ENCODE measurements at places on chromosomes 7 and 10. TPM values are rescaled to one million over a fixed set of nuclear protein-coding genes. Genes with fewer than 3 reads are reported as not detected.

Gene AMZ1
- not detected for total RNA-seq

Gene PCBD1
- total RNA-seq: 31.7 TPM

Gene ADRB1
- not detected for total RNA-seq

Gene PKD2L1
- not detected for total RNA-seq

Gene ARF5
- total RNA-seq: 155 TPM

Gene MSS51
- 0.57 TPM for total RNA-seq

Gene GLRX3
- 282 TPM for total RNA-seq

Gene ARHGAP22
- total RNA-seq: 6.2 TPM

Gene SCART1
- total RNA-seq: 0.40 TPM

Gene MSMB
- total RNA-seq: not detected

Gene FGL2
- not detected for total RNA-seq

Gene NRCAM
- total RNA-seq: 0.11 TPM

Gene CACNB2
- total RNA-seq: not detected

Gene MYO1G
- total RNA-seq: 0.34 TPM

Gene CCZ1B
- 100 TPM for total RNA-seq

Gene FAM241B
- total RNA-seq: 2.8 TPM

Gene TEX36
- total RNA-seq: not detected

Gene TWIST1
- total RNA-seq: 35.5 TPM

Gene ETV1
- 13.0 TPM for total RNA-seq

Gene SEC61G
- 1,119 TPM for total RNA-seq

Gene CPXM2
- 4.9 TPM for total RNA-seq

Gene WNT8B
- total RNA-seq: not detected

Gene SPDYE2
- total RNA-seq: not detected

Gene RARRES2
- total RNA-seq: 11.8 TPM

Gene FZD1
- 4.7 TPM for total RNA-seq

Gene ITIH5
- total RNA-seq: not detected

Gene CDC14C
- total RNA-seq: not detected

Gene LRRD1
- total RNA-seq: 0.17 TPM

Gene MOGAT3
- total RNA-seq: not detected

Gene C10orf90
- total RNA-seq: not detected

Gene SPDYE3
- not detected for total RNA-seq

Gene BAMBI
- total RNA-seq: 31.5 TPM

Gene NEUROD6
- total RNA-seq: not detected

Gene TRIM50
- not detected for total RNA-seq

Gene PLAU
- 159 TPM for total RNA-seq
